Glomerular endothelial cell (primary cell): ENCODE measurements at places on chromosomes 12 and 14.

DNA sequence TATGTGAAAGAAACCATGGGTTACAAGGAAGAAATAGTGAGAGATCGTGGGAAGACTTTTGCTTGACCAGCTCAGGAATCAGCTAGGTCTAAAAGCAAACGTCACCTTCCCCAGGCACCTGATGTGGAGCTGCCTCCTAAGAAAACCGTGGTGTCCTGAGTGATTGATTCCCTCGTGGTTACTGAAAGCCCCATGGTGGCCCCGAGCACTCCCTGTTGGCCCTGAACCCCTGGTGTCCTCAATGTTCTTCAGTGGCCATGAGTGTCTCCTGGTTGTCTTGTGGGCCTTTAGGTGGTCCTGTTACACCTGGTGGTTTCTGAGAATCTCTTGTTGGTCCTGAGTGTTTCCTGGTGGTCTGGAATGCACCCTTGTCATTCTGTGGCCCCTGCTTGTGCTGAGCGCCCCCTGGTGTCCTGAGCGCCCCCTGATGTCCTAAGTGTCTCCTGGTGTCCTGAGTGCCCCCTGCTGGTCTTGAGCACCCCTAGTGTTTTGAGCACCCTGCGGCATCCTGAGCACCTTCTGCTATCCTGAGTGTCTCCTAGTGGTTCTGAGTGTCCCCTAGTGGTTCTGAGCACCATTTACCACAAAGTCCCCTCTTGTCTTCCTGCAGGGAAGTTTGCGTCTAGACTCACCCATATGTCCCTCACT, 518.7 kb downstream of the TMEM121 start:
- no peak for DNase-seq

DNA sequence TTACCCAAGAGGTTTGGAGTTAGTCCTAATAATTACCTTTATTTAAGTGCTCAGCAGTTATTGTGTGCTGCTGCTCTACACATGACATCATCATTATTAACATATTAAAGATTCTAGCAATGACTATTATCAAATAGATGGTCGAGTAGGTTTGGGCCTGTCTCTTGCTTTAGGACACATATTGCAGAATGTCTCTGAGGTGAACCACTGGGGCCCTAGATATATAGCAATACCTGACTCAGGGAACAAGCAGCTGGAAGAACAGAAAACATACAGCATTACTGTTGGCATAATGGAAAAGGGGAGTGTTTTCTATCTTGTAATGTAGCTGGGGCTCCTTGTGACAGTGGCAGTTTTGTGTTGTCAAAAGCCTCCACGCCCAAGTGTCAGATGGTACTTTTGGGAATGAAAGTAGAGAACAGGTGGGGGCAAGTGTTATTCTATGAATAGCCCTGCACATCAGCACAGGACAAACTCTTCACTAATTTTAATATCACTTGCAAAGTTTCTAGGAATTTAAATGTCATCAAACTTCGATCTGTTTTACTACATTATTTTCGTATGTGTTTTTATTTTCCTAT, 54.6 kb downstream of the C12orf56 start:
- DNase-seq = no peak

GRCh38 chr14:22517117-22517720, 71.8 kb downstream of the DAD1 start:
- DNase-seq = no peak

DNA sequence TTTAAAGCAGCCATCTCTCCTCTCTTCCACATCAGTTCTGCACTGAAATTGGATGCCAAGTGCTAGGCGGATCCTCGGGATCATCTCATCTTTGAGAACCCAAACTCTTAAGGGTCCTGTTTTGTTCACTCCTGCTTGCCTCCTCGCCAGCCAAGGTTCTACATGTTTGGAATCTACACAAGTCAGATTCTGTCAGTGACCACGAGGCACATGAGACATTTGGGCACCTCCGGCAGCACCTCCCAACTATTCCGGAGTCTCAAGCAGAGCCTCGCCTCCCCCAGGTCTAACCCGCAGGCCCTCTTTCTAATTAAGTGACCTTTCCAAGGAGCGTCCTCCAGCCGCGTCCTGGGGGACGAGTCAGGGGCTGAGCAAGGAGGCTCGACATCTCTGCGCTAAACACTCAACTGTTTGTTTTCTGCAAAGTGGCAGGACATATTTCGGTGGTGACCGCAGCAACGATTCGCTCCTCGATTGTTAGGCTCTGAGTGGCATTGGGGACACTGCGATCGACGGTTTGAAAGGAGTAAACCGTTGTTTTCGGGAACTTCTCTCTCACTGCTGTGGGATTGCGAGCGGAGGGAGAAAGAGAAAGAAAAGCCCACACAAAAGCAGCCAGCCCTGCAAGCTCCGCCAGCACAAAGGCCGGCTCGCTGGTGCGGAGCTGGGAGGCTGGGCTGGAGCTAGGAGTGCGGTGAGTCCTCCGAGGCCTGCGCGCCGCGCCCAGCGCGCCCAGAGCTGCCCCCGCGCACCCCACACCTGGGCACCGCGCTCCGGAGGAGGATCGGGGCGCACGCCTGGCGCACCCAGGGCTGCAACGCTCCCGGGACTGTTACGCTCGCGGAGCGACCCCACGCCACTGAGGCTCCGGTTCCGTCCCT, 640 bp downstream of the ARMH4 start:
- DNase-seq = no peak

- no peak for DNase-seq
Measured at GRCh38 chr12:52243259-52243855, 10.3 kb downstream of the KRT7 start.

- no peak for DNase-seq
Measured at GRCh38 chr14:28779456-28779855, 12.9 kb downstream of the FOXG1 start.

- DNase-seq = no peak
Measured at GRCh38 chr12:89781156-89781555, 72.5 kb upstream of the ATP2B1 start.

- no peak for DNase-seq
Measured at GRCh38 chr14:69848903-69849391, 30.3 kb upstream of the SMOC1 start.

DNA sequence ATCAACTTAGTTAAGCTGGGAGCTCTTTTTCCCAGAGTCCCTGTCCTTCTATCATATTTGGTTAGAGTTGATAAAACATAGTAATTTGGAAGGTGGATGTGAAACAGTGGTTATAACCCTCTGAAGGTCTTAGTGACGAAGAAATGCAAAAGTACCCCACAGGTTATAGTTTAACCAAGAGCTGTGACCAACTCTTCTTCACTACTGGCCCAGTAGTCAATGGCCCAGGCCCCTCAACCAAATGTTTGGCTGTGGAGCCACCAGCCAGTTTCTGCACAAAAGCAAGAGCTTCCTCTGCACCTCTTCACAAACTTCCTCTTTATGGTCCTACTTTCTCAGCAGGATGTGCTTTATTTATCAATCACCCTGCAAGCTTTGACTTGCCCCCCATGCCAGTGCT, 132.6 kb downstream of the BMP4 start:
- DNase-seq = no peak

DNA sequence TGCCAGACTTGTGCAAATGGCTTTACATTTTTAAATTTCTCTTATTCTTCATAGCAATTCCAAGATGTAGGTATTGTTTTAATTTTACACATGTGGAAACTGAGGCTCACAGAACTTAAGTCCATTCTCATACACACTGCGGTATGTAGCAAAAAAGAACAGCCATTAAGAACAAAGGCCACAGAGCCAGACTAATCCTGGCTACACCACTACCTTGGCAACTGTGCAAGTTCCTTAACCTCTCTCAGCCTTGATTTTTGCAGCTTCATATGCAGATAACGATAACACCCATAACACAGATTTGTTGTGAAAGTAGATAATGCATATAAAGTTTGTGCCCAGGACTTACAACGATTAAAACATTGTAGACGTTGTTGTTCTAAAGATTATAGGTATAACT, 81.1 kb downstream of the ABCC9 start:
- no peak for DNase-seq

- no peak for DNase-seq
Measured at GRCh38 chr12:14810953-14811483, 3.0 kb downstream of the SMCO3 start.

DNA sequence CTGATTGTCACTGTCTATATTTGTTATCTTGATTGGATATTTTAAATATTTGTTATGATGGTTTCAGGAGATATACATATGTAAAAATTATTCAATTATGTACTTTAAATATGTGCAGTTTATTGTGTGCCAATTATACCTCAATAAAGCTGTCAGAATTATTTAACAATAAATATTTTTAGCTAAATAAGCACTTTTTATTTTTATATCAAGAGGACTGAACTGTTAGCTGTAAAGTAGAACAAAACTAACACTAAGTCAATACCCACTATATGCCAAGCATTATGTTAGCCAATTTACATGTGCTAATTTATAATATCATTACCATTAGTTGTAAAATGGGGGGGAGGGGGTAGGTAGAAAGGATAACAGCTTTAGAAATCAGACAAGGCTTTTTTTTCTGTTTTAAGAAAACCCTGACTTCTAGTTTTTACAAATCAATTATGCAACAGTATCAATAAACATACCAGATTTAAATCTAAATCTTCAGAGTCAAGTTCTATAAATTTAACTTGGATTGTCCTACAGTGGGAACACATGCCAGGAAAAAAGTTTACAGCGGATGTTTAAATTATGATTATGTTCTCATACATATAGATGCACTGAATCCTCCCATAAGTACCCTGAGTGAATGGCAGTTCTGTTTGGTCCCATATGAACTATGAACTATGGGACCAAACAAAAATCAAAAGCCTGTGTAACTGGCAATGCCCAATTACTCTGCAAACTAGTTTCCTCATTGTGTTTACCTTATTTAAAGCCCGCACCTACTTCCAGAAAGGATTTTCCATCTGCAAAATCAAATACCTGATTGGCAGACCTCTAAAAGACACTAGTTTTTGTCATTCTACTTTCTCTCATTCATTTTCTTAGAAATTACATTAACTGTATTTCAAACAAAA, 2.8 kb downstream of the RALGAPA1 start:
- DNase-seq = no peak

- no peak for DNase-seq
Measured at GRCh38 chr12:24945845-24946244, 3.1 kb downstream of the BCAT1 start.

GRCh38 chr14:75277815-75278421, 710 bp upstream of the FOS start:
- DNase-seq = no peak

DNA sequence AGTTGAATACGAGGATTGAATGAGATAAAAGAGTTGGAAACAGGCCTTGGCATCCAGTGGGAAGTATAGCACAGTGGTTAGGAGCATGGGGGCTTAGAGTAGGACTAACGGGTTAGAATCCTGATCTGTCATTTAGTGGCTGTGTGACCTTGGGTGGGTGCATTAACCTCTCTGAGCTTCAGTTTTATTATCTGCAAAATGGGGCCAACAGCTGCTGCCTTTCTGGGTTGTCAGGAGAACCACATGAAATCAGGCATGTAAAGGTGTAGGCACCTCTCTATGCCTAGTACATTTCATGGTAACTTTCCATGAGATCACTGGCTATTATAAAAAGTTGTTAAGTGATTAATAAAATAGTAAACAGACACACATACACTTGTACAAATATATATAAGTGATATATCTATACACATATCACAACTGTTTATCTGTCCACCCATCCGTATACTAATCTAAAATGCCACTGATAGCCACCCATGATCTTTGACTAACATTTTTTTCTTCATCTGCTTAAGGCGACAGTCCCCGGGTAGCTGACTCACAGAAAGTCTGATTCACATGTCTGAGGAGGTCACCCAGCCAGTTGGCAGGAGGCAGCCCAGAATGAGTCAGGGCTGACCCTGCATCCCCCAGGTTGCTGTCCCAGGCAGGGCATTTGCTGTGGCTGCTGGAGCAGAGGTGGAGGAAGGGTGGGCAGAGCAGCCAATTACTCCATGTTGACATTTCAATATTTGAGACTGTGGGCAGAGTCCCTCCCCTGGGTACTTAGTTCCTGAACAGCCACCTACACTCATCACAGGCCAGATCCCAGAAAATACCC, 125.6 kb upstream of the NOS1 start:
- DNase-seq = no peak

- DNase-seq = no peak
Measured at GRCh38 chr14:83006121-83006670, 1472.5 kb upstream of the SEL1L start.

DNA sequence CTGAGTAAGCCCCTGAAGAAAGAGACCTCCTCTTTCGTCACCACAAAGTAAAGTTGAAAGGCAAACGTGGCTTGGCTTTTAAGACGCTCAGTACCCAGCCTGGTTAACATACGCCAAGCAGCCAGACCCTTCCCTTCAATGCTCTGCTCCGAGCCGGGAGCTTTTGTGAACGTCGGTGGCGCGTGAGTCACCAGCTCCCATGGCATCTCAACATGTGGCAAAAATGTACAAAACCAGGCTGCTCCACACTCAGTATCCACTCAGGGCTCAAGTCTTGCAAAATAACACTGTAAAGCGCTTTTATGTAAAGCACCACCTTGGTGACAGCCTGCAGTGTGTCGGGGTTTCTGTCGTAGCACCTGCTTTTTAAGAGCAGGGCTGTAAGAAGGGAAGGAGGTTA, 89.0 kb downstream of the SETD3 start:
- DNase-seq = no peak

DNA sequence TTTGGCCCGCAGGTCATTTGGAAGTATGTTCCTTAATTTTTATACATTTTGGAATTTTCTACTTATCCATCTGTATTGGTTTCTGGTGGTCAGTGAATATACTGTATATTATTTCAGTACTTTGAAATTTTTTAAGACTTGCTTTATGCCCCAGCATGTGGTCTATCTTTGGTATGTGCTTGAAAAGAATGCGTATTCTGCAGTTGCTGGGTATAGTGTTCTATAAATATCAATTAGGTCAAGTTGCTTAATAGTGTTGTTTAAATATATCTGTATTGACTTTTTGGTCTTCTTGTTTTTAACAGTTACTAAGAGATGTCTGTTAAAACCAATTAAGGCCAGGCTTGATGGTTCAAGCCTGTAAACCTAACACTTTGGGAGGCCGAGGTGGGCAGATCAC, 21.7 kb upstream of the SIX1 start:
- no peak for DNase-seq

DNA sequence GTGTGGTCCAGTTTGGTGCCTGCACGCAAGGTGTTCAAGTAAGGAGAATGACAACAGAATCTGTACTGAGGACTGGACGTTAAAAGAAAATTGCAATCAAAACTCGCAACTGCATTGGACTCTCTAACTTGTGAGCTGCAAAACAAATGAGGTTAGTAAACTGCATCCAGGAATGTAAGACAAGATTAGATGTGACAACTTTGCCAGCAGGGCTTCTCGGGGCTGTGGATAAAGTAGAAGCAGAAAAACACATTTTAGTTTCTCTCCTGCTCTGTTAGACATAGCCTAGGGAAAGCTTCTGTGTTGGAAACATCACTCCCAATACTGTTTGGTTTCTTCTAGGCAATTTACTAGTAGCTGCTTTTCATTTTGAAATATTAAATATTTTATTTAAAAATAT, 338.2 kb upstream of the NAV3 start:
- no peak for DNase-seq

DNA sequence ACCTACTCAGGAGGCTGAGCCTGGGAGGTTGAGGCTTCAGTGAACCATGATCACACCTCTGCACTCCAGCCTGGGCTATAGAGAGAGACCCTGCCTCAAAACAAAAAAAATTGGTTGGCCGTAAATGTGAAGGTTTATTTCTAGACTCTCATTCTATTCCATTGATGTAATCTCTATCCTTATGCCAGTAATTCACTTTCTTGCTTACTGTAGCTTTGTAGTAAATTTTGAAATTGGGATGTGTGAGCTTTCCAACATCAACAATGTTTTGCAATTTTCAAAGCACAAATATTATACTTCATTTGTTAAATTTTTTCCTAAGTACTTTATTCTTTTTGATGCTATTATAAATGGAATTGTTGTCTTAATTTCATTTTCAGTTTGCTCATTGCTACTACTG, 24.6 kb downstream of the LIN52 start:
- DNase-seq = no peak
